ENCODE measurements at places on chromosomes 16 and 17.
A peak's percentile ranks its signal among the peaks of the same experiment; 100 is the strongest.

- DNase-seq, result no peak
- no peak overlapping the region for H3K27ac ChIP-seq
- H3K27me3 ChIP-seq, result no peaks in the 10 kb centered on the region
- H3K36me3 ChIP-seq, result no peaks in the 10 kb centered on the region
- no peak overlapping the region for H3K4me3 ChIP-seq
These were observed 98.4 kb downstream of the ADCY9 start for GRCh38 chr16:4017807-4018206.

- peaks cover 5% of the 10 kb centered on the region for H3K4me1 ChIP-seq
- H3K4me3 ChIP-seq, result no peak overlapping the region
- no peak for DNase-seq
These were observed 19.8 kb downstream of the PPL start for GRCh38 chr16:4917117-4917516.

DNA sequence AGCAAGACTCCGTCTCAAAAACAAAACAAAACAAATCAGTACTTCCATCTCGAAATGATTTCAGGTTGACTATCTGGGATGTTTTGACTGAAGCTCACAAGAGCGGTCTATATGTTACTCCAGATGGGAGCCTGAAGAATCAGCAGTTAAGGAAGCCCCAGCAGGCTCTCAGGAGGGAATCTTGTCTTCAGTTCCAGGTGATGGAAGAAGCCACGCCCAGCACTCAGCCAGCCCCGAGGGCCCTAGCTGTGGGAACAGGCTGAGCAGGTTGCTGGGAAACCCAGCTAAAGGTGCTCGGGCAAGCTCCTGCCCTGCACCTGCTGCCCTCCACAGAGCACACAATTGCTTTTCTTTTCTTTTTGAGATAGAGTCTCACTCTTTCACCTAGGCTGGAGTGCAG lies 32.4 kb downstream of the WIPI1 start:
- H3K27me3 ChIP-seq, result no peaks in the 10 kb centered on the region
- no peak overlapping the region for H3K4me3 ChIP-seq
- H3K36me3 ChIP-seq, result peaks cover 21% of the 10 kb centered on the region
- DNase-seq, result no peak
- H3K4me1 ChIP-seq, result no peaks in the 10 kb centered on the region
- no peak overlapping the region for H3K27ac ChIP-seq

DNA sequence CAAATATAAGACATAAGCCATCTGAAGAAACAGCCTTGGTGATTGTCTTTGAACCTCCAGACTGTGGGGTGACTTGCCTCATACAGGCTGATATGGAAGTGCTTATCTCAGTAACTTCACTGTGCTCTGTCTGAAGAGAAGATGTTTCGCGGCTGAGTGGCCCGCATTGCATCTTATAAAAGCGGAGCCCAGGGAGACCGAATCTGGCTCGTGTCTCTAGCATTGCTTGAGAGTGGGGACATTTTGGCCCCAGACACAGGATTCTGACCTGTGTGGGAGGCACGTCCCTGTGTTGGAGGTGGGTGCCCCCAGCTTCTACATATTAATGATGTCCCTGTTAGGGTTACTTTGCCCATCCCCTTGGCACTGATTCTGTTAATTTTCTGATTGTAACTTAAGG lies 66.4 kb downstream of the METRNL start:
- no peak for DNase-seq
- H3K4me3 ChIP-seq, result no peak overlapping the region
- H3K36me3 ChIP-seq, result peaks cover 2% of the 10 kb centered on the region
- H3K27me3 ChIP-seq, result peaks cover 18% of the 10 kb centered on the region
- H3K4me1 ChIP-seq, result peaks cover 17% of the 10 kb centered on the region

DNA sequence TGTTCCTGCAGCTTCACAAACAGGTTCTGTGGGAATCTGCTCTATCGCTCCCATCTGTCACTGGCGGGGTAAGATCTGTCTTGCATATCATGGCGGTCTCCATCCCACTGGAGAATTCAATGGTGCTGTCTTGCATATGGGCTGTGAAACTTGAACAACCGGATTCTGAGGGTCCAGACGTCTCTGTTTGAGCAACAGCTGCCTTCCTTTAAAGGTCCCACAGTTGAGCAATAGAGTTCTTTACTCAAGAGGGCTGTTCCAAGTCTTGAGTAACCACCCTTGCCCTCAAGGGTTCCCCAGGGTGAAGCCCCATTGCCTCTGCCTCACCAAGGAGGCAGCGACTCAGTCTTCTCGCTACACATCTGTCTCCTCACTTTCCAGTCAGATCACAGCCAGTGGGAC lies 50.8 kb downstream of the ZFHX3 start:
- H3K4me3 ChIP-seq, result no peak overlapping the region
- H3K4me1 ChIP-seq, result no peaks in the 10 kb centered on the region
- no peaks in the 10 kb centered on the region for H3K36me3 ChIP-seq

DNA sequence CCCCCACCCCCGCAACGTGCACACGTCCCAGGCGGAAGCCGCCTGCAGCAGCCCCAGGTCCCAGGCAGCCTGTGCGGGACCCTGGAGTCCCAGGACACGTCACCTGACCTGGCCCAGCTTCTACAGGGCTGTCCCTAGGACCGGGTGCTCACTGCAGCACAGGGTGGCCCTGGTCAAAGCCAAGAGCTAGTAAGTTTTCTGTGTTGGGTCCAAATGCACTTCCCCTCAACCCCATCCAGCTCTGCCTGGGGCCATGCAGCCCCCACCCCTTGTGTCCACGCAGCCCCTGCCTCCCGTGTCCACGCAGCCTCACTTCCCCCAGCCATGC lies 22.1 kb upstream of the PVALEF start:
- no peak overlapping the region for H3K27ac ChIP-seq
- DNase-seq, result no peak
- H3K4me3 ChIP-seq, result no peak overlapping the region
- no peaks in the 10 kb centered on the region for H3K36me3 ChIP-seq

- DNase-seq, result no peak
- H3K27me3 ChIP-seq, result peaks cover 9% of the 10 kb centered on the region
These were observed 42.5 kb upstream of the KSR1 start for GRCh38 chr17:27413792-27414191.

DNA sequence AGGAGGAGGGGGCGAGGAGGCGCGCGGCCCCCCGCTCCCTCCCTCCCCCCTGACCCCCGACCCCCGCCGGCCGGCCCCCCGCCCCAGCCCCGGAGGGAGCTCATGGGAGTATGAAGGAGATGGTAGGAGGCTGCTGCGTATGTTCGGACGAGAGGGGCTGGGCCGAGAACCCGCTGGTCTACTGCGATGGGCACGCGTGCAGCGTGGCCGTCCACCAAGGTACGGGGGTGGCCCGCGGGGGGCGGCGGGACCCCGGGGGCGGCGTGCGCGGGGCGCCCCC lies 390 bp downstream of the MLLT6 start:
- H3K4me3 ChIP-seq, result peak overlapping the region; percentile 69
- H3K27me3 ChIP-seq, result no peaks in the 10 kb centered on the region
- peaks cover 36% of the 10 kb centered on the region for H3K4me1 ChIP-seq
- peak; percentile 66 for DNase-seq

DNA sequence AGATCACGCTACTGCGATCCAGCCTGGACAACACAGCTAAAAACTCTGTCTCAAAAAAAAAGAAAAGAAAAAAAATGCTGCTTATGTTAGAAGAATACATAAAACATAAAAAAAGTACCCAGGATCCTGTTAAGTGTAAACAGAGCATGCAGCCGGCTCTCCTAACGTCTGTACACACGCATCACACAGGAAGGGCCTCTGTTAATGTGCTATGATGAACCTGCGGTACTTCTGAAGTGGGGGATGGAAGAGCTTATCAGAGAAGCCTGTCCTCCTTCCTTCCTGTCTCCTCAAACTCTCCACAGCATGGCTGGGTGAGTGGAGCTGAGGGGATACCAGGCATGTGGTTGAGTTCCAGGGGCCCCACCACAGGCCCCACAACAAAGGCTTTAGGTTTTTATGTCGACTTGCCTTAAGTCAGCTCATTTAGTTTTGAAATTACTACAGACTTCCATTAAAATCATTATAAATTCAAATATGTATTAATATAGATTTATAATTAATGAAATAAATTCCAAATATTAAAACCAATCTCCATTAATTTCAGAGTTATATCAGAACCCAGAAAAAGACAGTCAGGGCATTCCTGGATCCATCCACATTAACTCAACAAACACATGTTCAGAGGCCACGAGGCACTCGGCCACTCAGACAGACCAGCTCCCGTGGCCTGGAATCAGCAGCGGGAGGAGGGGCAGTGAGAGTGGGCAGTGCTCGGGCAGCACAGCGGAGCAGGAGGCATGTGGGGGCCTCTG lies 11.7 kb downstream of the CCDC57 start:
- H3K27ac ChIP-seq, result peak overlapping the region; percentile 81
- H3K4me3 ChIP-seq, result peak overlapping the region; percentile 67
- peaks cover 66% of the 10 kb centered on the region for H3K4me1 ChIP-seq
- H3K36me3 ChIP-seq, result peaks cover 14% of the 10 kb centered on the region

DNA sequence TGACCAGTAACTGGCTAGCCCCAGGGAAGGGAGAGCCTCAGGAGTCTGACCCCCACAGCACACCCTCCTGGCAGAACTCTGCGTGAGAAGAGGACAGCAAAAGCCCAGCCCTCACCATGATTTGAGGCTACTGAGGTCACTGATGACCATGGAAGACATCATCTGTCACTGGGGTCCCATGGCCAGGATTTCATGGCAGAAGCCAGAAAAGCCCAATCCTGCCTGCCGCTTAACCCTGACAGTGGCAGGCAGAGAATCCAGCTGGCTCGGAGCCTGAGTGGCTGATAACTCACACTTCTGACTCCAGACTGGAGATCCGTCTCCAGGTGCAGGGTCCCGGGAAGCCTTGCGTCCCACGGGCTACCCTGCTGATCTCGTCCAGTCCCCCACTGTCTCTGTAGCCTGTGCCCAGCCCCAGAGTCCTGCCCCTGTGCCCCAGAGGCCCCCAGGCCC lies 17.5 kb downstream of the GRIN2C start:
- no peak for DNase-seq
- no peak overlapping the region for H3K27ac ChIP-seq
- peaks cover 15% of the 10 kb centered on the region for H3K4me1 ChIP-seq
- no peak overlapping the region for H3K4me3 ChIP-seq

- no peaks in the 10 kb centered on the region for H3K27me3 ChIP-seq
- H3K4me1 ChIP-seq, result peaks cover 23% of the 10 kb centered on the region
- DNase-seq, result no peak
- no peak overlapping the region for H3K27ac ChIP-seq
- H3K36me3 ChIP-seq, result no peaks in the 10 kb centered on the region
- peak overlapping the region; percentile 35 for H3K4me3 ChIP-seq
These were observed 10.1 kb downstream of the TK2 start for GRCh38 chr16:66539623-66540469.

DNA sequence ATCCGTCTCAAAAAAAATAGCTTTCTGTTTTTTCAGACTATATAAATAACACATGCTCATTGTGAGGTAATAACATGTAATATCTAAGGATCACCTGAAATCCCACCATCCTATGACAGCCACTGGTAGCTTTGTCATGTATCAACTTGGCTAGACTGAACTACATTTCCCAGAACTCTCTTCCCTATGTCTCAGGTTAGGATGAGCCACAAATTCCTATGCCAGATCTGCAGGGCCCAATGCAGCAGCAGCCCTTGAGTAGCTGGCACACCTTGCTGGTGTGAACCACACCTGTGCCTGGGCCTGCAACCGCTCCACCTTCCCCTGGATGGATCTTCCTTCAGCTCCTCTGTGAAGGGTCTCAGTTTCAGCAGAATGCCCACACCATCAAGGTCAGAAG lies 28.1 kb downstream of the OGFOD1 start:
- H3K36me3 ChIP-seq, result peaks cover 42% of the 10 kb centered on the region
- H3K4me1 ChIP-seq, result peaks cover 10% of the 10 kb centered on the region
- H3K4me3 ChIP-seq, result no peak overlapping the region
- H3K27me3 ChIP-seq, result no peaks in the 10 kb centered on the region

- peaks cover 10% of the 10 kb centered on the region for H3K36me3 ChIP-seq
- no peaks in the 10 kb centered on the region for H3K27me3 ChIP-seq
- no peak overlapping the region for H3K27ac ChIP-seq
- H3K4me3 ChIP-seq, result no peak overlapping the region
- no peak for DNase-seq
These were observed 8.3 kb downstream of the PRSS8 start for GRCh38 chr16:31127182-31127581.

Measured in activated naive CD8-positive, alpha-beta T cell treated with anti-CD3 and anti-CD28 coated beads, Interleukin-2, amount 10 ng/mL, durations not matched to agents 7 days and 5 days (primary cell).